ENCODE measurements at places on chromosomes 16 and 17. TPM values are rescaled to one million over a fixed set of nuclear protein-coding genes. Genes with fewer than 3 reads are reported as not detected.

DNA sequence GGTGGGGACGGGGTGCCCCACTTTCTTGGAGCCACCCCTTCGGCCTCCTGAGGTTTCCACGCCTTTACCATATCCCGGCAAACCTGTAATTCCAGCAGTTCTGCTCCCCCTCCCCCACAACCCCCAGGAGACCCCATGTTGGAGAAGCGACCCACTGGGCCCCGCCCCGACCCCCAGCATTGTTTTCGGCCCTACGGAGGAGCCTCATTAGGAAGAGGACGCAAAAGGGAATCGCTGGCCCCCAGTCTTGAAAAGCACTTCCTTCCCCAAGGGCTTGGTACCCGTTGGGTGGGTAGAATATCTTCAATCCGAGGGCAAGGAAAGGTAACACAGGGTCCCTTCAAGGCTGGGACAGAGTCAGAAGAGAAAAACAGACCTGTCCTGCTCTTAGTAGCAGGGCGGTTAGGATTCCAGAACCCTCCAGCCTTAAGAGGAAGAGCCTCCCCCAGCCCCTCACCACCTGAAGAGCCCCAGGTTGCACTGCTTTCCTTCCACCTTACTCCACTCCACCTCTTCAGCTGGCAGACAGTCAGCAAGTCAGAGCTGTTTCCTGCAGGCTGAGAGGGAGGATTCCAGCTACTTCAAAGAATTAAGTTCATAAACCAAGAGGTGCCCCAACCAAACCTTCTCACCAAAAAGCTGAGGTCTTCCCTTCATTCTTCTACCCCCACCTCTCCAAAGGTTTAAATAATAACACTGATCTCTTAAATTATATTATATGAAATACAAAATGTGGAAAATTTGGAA, 803 bp upstream of the TLCD2 start:
- H3K36me3 ChIP-seq, result no peaks in the 10 kb centered on the region
- no peak overlapping the region for H3K27ac ChIP-seq
- peak; percentile 70 for DNase-seq
- H3K4me1 ChIP-seq, result peaks cover 13% of the 10 kb centered on the region
- H3K4me3 ChIP-seq, result peak overlapping the region; percentile 82
- H3K27me3 ChIP-seq, result peaks cover 7% of the 10 kb centered on the region

- H3K4me1 ChIP-seq, result no peaks in the 10 kb centered on the region
- H3K27me3 ChIP-seq, result no peaks in the 10 kb centered on the region
- no peak for DNase-seq
- H3K4me3 ChIP-seq, result no peak overlapping the region
- peaks cover 51% of the 10 kb centered on the region for H3K36me3 ChIP-seq
Measured at GRCh38 chr16:22326771-22327445, 29.7 kb downstream of the POLR3E start.

- no peak for DNase-seq
- no peak overlapping the region for H3K4me3 ChIP-seq
- H3K27ac ChIP-seq, result no peak overlapping the region
- no peaks in the 10 kb centered on the region for H3K27me3 ChIP-seq
- peaks cover 7% of the 10 kb centered on the region for H3K4me1 ChIP-seq
- H3K36me3 ChIP-seq, result no peaks in the 10 kb centered on the region
Measured at GRCh38 chr16:17273142-17273561, 197.6 kb downstream of the XYLT1 start.

DNA sequence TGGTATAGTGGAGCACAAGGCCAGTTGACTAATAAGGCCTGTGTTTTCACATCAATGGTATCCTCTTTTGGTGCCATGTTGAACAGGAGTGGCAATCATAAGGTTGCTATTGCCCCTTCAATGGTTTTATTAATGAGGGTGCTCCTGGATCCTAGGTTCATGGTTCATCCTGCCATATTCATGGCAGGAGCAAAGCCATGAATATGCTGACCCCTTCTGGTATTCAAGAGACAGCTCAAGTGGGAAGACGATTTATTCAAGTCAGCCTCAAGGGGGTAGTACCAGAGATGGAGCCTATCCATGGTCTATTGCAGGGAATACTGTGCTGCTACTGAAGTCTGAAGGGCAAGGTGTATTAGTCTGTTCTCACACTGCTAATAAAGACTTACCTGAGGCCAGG, 2.6 kb downstream of the ABCA9 start:
- H3K27me3 ChIP-seq, result no peaks in the 10 kb centered on the region
- no peaks in the 10 kb centered on the region for H3K4me1 ChIP-seq
- peak; percentile 62 for DNase-seq
- H3K4me3 ChIP-seq, result no peak overlapping the region

DNA sequence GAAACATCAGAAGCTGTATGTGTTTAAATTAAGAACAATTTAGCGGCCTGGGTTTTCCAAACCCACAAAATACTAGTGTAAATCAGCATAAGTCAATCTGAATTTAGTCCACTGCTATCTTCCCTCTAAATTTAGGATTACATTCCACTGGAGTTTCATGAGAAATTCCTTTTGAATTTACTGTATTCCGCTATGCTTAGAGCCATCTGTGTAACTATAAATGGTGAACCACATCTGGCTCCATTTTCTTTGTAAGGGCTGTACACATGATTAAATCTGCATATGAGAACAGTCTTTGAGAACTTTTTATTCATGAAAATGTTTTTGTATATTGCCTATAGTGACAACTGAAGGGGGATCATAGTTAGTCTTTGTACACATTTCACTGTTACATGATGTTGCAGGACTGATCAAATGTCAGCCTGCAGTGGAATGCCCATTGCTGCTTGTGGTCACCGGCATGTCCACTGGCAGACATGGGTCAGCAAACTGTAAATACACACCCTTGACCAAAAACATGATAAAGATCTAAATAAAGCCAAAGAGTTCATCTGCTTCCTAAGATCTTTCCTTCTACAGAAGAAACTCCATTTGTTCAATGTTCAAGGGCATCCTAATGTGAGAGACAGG, 36.8 kb downstream of the RPGRIP1L start:
- peaks cover 6% of the 10 kb centered on the region for H3K4me1 ChIP-seq
- H3K4me3 ChIP-seq, result no peak overlapping the region
- DNase-seq, result no peak
- H3K27ac ChIP-seq, result no peak overlapping the region

- H3K36me3 ChIP-seq, result no peaks in the 10 kb centered on the region
- H3K27me3 ChIP-seq, result no peaks in the 10 kb centered on the region
- no peaks in the 10 kb centered on the region for H3K4me1 ChIP-seq
- H3K27ac ChIP-seq, result no peak overlapping the region
- no peak for DNase-seq
- H3K4me3 ChIP-seq, result no peak overlapping the region
Measured at GRCh38 chr17:55814377-55814776, 63.5 kb downstream of the PCTP start.

DNA sequence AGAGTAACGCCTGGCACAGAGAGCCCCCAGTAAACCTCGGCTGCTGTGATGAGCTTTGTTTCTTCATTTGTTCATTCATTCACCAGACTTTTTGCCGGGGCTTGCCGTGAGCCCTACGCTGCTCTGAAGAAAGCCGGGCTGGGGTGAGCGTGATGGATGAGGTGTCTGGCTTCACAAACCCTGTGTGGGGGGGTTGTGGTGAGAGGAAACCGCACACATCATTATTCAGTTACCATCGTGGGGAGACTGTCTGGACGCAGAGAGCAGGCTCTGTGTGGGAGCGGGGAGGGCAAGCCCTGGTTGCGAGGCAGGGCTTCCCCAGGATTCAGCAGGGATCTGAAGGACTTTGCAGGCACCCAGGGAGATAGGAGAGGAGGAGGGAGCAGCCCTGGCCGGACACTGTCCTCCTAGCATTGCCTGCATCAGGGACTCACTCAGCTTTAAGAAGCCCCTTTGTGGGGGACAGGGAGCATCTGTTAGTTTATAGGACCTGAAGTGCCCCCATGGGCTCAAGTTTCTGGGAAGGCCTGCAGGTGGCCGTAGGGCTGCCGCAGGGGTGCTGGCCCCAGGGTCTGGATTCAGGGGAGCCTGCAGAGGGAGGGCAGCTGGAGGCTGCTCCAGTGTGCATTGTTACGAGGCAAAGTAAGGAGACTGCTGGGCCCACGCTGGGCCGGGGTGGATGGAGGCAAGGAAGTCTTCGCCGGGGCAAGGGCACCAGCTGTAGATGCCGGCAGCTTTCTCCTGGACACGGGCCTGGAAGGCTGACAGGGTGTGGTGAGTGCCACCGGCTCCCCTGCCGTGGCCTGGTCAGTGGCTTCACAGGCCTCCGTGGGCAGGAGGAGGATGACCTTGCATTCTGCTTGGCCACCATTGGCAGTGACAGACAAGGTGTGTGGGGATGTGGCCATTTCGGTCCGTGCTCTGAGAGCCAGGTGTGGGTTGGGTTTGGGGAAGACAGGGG, 334.5 kb downstream of the SEC14L1 start:
- no peak overlapping the region for H3K4me3 ChIP-seq
- peaks cover 83% of the 10 kb centered on the region for H3K4me1 ChIP-seq

DNA sequence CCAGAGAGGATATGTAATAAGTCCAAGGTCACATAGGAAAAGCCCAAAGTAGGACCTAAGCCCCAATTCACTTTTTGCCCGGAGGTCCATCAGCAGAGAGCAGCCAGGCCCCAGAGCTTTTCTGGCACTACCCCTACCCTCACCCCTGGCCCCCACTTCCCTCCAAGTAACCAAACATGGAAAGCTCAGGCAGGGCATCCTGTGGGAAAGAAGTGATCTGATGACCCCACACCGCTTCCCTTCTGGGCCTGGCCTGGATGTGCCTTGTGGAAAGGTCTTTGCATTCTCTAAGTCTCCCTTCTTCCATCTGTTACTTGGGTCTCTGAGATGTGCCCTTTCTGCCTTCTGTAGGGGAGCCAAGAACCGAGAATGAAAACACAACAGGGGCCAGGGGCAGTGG, 136.9 kb downstream of the TMEM132E start:
- no peaks in the 10 kb centered on the region for H3K27me3 ChIP-seq
- no peak for DNase-seq
- no peaks in the 10 kb centered on the region for H3K36me3 ChIP-seq
- H3K4me1 ChIP-seq, result no peaks in the 10 kb centered on the region
- H3K27ac ChIP-seq, result no peak overlapping the region

DNA sequence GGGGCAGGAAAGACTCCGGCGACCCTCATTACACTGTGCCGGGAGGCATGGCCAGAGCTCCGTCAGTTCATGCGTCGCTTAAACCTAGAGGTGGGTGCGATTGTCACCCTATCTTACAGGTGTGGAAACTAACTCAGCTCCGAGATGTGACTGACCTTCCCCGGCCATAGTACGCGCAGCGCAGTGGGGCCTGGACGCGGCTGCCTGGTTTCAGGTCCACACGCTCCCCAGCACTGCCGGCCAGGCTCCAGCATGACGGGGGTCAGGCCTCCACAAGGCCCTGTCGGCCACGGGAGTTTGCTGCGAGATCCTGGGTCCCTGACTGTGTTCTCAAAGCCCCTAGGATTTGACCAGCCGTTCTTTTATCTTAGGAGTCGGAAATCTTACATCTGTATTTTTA, 34.4 kb downstream of the JPH3 start:
- H3K4me1 ChIP-seq, result no peaks in the 10 kb centered on the region
- no peak overlapping the region for H3K27ac ChIP-seq
- no peaks in the 10 kb centered on the region for H3K27me3 ChIP-seq
- H3K4me3 ChIP-seq, result no peak overlapping the region
- DNase-seq, result no peak
- no peaks in the 10 kb centered on the region for H3K36me3 ChIP-seq

DNA sequence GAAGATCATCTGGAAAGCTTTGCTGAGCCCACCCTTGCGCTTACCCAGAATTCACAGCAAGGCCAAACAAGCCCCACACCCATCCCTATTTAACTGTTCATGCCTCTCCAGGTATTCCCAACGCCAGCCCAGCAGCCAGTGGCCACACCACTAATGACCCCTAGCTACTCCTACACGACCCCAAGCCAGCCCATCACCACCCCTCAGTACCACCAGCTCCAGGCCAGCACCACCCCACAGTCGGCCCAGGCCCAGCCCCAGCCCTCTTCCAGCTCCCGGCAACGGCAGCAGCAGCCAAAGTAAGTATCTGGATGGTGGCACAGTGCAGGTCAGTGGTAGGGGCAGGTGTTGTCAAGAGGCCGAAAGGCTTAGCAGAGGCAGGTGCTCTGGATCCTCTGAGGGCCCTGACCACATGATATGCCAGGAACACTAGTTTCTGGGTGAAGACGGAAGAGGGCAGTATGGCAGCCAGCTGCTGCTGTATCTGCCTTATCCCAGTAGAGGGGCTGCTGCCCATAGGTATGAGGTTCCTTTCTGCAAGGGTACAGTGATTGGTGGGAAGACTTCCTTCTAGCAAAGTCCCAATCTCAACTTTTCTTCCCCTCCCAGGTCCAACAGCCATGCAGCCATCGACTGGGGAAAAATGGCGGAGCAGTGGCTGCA, 10.7 kb downstream of the PROCA1 start:
- no peak for DNase-seq
- H3K27ac ChIP-seq, result no peak overlapping the region
- H3K4me1 ChIP-seq, result no peaks in the 10 kb centered on the region

DNA sequence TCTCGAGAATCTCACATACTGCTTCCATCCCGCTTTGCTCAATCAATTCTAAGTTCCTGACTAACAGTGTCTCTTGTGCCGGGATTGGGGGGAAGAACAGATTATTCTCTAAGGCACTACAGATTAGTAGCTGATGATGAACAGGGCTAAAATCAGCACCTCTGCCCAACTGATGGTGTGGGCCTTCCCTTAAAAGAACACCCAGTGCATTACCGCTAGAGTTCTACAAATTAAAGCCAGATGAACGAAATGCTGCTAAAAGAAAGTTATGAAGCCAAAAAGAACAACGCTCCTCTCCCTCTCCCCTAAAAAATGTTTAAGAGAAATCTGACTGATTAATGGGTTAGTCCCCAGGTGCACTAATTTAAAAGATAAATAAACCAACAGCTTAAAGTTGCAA, 4.4 kb downstream of the CDC27 start:
- H3K27ac ChIP-seq, result peak overlapping the region; percentile 5
- peaks cover 26% of the 10 kb centered on the region for H3K4me1 ChIP-seq
- no peak overlapping the region for H3K4me3 ChIP-seq
- no peak for DNase-seq
- 0 out of 2 replicates have a peak, but pooled peaks cover 3% of the 10 kb centered on the region for H3K36me3 ChIP-seq

GRCh38 chr17:15092762-15093161, 172.4 kb downstream of the PMP22 start:
- no peaks in the 10 kb centered on the region for H3K27me3 ChIP-seq
- 0 out of 2 replicates have a peak, but pooled peaks cover 5% of the 10 kb centered on the region for H3K4me1 ChIP-seq
- no peaks in the 10 kb centered on the region for H3K36me3 ChIP-seq
- H3K27ac ChIP-seq, result no peak overlapping the region
- no peak overlapping the region for H3K4me3 ChIP-seq

GRCh38 chr16:3138823-3139426, 4.1 kb downstream of the ZNF213 start:
- no peak overlapping the region for H3K4me3 ChIP-seq
- H3K36me3 ChIP-seq, result no peaks in the 10 kb centered on the region
- H3K27me3 ChIP-seq, result no peaks in the 10 kb centered on the region
- no peak overlapping the region for H3K27ac ChIP-seq
- peaks cover 7% of the 10 kb centered on the region for H3K4me1 ChIP-seq

- no peaks in the 10 kb centered on the region for H3K36me3 ChIP-seq
- H3K27ac ChIP-seq, result no peak overlapping the region
- DNase-seq, result no peak
- no peaks in the 10 kb centered on the region for H3K4me1 ChIP-seq
- H3K4me3 ChIP-seq, result no peak overlapping the region
Measured at GRCh38 chr16:852451-853185, 52.1 kb upstream of the GNG13 start.

IGF2BP1 gene
- 249 TPM for total RNA-seq

NETO2 gene
- total RNA-seq, result 10.6 TPM

CD300LB gene
- total RNA-seq, result not detected

SYCE1L gene
- 3.9 TPM for total RNA-seq
